ENCODE measurements at places on chromosomes 7 and 10.

DNA sequence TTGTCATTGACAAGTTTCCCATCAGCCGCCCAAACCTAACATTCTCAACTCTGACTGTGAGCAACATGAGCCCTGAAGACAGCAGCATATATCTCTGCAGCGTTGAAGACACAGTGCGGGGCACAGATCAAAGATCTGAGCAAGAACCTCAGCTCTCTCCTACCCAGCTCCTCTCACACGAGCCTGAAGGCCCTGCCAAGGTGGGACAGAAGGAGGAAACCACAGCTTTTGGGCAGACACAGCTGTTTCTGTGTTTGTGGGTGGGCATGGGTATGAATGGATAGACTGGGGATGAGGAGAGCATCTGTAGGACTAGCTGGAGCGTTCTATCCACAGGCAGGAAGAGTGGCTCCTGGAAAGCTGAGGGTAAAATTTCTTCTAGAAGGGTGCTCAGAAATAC, 8.5 kb upstream of the PRSS1 start:
- DNase-seq: no peak

DNA sequence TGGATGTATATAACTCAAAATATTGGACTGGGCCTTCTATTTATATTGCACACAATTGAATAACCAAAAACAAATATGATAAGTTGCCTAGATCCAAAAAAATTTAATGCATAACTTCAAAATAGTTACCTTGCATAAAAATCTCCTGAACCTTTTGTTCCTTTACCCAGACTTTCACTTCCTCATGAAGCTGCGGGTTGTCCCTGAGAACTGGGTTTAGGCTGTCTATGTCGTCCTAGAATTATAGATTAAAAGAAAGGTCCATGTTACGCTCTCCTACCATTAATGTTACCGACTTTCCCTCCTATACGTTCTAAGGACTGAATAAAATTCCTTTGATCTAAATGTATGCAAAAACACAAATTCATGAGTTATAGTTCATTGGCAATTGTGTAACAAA, 86.6 kb downstream of the NRBF2 start:
- DNase-seq: no peak

- no peak for DNase-seq
These were observed 25.4 kb downstream of the ARHGAP21 start for GRCh38 chr10:24698270-24698669.

DNA sequence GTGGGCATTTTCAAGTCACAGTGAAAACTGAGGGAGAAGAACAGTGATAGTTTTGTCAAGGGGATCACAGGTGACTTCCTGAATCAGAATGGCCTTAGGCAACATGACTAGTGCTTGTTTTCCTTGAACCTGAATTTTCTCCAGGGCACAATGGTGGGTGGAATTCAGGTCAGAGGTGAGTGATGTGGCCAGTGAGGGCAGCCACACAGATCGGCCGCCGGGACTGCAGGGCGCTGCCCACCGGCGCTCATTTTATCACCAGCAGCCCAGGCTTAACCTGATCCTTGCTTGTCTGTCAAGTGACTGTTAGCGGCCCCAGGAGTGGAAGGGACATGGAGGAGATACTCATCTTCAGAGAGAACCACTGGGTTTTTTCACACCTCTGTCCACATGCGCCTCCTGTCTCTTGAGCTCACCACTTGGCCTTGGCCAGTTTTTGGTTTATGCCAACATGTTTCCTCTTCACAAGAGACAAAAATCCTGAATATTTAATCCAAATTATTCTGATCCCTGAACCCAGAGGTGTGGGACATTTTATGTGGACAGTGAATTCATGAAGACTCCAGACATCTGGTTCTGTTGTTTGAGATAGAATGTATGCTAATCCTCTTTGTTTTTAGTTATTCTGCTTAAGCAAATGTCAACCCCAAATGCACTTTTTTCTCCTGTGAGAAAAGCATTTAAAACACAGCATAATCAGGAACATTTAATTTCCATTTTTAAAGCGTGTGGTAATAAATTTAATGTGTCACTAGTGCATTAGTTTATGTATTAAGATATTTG, 108.7 kb downstream of the DOCK1 start:
- DNase-seq: no peak

- DNase-seq: no peak
These were observed 257.1 kb downstream of the CDK14 start for GRCh38 chr7:90853205-90853604.

- DNase-seq: peak; percentile 83
These were observed 21.8 kb downstream of the PWWP2B start for GRCh38 chr10:132418527-132419416.

DNA sequence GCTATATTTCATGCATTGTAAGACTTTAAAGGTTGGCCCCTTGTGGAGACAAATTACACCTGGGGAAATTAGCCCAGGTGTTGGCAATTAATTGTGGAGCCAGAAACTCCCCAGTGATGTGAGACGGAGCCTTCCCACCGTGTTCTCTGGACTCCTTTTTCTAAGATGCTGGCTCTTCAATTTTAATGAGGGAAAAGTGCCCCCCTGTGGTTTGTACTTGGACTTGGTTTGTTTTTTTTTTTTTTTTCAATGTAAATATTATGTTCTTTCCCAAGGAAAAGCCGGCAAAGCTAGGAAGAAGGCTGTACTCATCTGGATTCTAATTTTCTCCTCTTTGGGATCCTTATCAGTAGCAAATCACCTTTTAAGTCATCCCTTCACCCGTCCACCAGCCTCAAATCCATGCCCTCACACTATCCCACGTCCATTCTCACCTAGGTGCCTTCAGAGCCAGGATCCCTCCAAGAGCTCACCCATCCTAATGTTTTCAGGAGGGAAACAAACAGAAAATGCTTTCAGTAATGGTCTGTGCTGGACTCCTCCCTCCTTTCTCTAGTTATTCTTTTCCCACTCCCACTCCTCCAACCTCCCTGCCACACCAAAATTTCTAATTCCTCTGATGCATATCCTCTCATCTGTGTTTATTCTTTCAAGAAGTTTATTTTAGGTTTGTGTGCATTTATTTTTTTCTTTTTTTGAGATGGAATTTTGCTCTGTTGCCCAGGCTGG, 20.4 kb upstream of the ST8SIA6 start:
- DNase-seq: no peak

GRCh38 chr10:111429288-111430028, 352.6 kb downstream of the ADRA2A start:
- no peak for DNase-seq

- peak; percentile 93 for DNase-seq
These were observed 7.7 kb upstream of the OPN1SW start for GRCh38 chr7:128783143-128783861.

DNA sequence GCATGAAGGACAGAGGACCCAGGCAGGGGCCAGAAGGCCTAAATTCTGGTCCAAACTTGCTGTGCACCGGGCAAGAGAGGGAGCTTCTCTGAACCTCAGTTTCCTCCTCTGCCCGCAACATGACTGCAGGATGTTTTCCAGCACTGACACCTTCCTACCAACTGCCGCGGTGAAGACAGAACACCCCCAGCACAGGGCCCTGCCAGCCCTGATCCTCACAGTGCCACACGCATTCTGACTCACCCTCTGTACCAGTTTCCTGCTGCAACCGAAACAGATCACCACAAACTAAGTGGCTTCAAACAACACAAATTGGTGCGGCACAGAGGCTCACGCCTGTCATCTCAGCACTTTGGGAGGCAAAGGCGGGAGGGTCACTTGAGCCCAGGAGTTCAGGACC, 18.1 kb downstream of the MAD1L1 start:
- no peak for DNase-seq

DNA sequence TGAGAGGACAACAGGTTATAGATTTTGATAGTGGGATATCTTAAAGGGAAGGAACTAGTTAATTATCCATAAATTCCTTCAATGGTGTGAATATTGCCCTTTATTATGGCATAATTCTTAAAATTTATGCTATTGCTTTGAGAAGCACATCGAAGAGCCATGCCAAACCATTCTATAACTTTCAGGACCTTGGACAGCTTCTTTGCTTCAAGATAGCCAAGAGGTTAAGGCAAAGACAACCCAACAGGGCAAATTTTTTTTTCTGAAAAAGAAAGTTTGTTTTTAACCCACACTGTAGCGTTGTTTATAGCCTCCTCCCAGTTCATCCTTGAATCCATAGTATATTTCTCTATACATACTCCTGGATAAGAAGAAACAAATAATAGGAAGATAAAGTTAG, 103.2 kb downstream of the NRG3 start:
- no peak for DNase-seq

DNA sequence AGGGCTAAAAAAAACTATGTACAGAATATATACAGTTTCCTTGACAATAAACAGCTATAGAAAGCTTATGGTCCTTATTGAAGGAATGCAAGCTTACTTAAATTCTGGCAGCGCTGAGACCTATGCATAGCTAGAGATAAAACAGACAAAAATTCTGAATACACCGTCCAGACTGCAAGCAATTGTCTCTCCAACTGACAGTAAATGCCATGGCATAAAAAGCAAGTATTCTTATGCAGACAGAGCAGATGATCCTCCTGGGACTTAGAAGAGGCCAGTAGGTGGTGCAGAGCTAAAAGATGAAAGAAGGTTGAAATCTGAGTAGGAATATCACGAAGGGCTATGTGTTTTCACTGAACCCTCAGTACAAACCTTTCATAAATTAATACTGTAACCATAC, 157.0 kb upstream of the CACNA2D1 start:
- no peak for DNase-seq

- DNase-seq: no peak
These were observed 1.0 kb downstream of the NPM3 start for GRCh38 chr10:101781984-101782810.

GRCh38 chr7:69605070-69605469, 6.8 kb downstream of the AUTS2 start:
- DNase-seq: no peak

DNA sequence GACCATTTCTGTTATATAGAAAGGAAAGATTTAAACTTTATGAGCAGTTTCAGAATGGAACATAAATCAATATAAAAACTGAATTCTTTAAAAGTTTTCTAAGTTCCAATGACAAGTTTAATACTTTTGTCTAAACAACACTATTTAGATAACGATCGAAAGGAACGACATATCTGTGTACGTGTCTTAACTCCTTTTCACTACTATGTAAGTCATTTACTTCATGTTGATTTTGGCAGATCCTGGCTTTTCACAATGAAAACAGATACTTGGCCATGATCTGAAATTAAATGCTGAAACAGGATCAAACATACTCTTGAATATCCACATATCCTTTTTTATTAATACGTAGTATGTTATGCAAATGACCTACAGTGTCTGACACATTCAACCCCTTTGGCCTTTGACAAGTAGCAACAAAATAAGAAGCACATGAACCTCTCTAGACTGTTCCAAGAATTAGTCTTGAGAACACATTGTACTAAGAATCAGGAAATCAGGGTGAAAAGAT, 41.9 kb downstream of the RNLS start:
- DNase-seq: no peak

- DNase-seq: no peak
These were observed 57.4 kb upstream of the INHBA start for GRCh38 chr7:41760293-41760692.

DNA sequence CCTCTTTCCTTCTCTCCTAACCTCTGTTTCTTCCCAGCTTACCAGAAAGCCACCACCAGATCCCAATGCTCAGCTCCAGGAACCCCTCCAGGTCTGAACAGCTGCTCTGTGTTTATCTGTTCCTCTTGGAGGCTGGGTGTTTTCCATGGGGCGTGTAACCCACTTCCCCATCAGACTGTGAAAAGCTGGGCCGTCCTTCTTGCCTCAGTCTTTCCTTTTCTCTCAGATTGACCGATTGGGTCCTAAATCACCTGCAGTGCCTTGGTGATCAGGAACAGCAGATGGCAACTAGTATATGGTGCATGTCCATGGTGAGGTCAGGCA, 4.8 kb downstream of the SH3PXD2A start:
- no peak for DNase-seq

DNA sequence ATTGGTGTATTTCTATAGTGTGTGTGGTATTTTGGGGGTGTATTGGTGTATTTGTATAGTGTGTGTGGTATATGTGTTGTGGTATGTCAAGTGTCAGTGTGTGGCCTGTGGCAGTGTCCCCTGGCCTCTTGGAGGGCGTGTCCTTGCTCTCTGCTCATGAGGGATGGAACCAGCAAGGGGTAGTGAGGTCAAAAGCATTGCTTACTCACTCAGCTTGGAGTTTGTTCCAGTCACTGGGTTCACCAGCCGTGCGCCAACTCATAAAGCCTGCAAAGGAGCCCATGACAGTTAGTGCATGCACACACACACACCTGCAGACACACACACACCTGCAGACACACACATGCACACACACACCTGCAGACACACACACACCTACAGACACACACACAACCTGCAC, 4.3 kb upstream of the TRPV6 start:
- DNase-seq: no peak

GRCh38 chr7:30142710-30143109, 7.9 kb downstream of the MTURN start:
- DNase-seq: no peak

DNA sequence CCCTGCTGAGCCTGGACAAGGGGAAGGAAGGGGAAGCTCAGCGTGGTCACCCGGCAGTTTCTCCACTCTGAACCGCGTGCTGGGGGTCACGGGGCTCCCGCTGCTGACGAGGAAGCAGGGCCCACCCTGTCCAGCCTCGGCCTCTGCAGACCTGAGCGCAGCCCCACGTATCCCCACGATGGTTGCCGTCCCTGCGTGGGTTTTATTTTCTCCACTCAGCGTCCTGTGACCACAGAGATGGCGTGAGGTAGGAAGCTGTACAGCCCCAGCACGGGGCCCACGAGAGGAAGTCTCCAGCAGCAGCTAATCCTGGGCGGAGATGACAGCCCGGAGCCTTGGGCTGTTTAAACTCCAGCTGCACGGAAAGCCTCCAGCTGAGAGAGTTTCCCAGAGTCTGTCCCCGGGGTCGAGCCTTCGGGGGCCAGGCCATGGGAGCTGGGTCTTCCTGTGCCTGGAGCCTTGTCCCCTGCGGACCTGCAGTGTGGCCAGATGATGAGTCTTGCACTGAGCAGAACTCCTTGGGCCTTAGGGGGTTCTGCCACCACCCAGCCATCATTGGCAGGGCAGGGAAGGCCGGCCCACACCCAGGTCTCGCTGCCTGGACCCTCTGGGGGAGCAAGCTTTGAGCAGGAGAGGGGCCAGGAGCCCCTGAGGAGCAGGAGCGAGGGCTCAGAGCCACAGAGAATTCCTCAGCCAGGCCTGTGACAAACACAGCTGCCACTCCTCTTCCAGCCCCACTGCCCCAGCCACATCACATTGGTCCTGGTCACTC, 72.8 kb upstream of the FAM20C start:
- no peak for DNase-seq

DNA sequence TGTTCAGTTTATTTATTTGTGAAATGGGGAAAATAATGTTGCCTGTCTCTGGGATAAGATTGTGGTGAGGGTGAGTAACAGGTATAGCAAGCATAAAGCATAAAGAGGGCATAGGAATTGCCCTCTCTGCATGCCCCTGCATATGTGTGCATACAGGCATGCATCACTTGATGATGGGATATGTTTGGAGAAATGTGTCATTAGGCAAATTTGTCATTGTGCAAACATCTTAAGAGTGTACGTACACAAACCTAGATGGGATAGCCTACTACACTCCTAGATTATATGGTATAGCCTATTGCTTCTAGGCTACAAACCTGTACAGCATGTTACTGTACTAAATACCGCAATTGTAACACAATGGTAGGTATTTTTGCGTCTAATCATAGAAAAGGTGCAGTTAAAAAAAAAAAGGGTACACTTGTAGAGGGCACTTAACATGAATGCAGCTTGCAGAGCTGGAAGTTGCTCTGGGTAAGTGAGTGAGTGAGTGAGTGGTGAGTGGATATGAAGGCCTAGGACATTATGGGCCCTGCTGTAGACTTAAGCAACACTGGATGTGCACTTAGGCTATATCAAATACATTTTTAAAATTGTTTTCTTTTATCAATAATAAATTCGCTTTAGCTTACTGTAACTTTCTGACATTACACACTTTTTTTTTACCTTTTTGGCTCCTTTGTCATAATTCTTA, 386.5 kb upstream of the ANKRD30A start:
- no peak for DNase-seq
